CD4-positive, CD25-positive, alpha-beta regulatory T cell (primary cell): ENCODE measurements at places on chromosomes 4 and X. TPM values are rescaled to one million over a fixed set of nuclear protein-coding genes. Genes with fewer than 3 reads are reported as not detected.
A peak's percentile ranks its signal among the peaks of the same experiment; 100 is the strongest.

DNA sequence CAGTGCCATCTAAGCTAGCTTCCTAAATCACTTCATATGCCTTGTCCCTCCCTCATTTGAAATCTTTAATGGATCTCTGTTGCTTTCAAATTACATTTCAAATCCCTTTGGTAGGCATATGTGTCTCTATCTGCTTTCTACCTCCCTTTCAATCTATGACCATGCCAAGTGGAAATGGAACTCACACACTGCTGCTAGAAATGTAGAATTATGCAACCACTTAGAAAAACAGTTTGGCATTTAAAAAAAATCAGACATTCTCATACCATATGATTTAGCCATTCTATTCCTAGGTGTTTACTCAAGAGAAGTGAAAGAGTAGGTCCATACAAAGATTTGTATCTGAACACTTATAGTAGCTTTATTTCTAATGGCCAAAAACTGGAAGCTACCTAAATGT, 413.5 kb upstream of the INTU start:
- no peaks in the 10 kb centered on the region for H3K4me1 ChIP-seq
- no peaks in the 10 kb centered on the region for H3K36me3 ChIP-seq
- no peak overlapping the region for H3K27ac ChIP-seq
- H3K27me3 ChIP-seq = no peaks in the 10 kb centered on the region

Gene CXCL11
- total RNA-seq = not detected

- H3K4me3 ChIP-seq = no peak overlapping the region
- DNase-seq = no peak
- H3K36me3 ChIP-seq = no peaks in the 10 kb centered on the region
- no peaks in the 10 kb centered on the region for H3K27me3 ChIP-seq
Measured at GRCh38 chr4:128528793-128529553, 241.4 kb upstream of the PGRMC2 start.

Gene GAGE12D
- total RNA-seq = not detected

- DNase-seq = no peak
- no peak overlapping the region for H3K27ac ChIP-seq
- H3K27me3 ChIP-seq = no peaks in the 10 kb centered on the region
- H3K36me3 ChIP-seq = no peaks in the 10 kb centered on the region
Measured at GRCh38 chrX:26651755-26652154, 435.8 kb downstream of the MAGEB5 start.

- H3K4me3 ChIP-seq = no peak overlapping the region
- H3K4me1 ChIP-seq = no peaks in the 10 kb centered on the region
- no peaks in the 10 kb centered on the region for H3K27me3 ChIP-seq
- DNase-seq = no peak
- H3K27ac ChIP-seq = no peak overlapping the region
Measured at GRCh38 chr4:174135936-174136406, 147.5 kb downstream of the FBXO8 start.

DNA sequence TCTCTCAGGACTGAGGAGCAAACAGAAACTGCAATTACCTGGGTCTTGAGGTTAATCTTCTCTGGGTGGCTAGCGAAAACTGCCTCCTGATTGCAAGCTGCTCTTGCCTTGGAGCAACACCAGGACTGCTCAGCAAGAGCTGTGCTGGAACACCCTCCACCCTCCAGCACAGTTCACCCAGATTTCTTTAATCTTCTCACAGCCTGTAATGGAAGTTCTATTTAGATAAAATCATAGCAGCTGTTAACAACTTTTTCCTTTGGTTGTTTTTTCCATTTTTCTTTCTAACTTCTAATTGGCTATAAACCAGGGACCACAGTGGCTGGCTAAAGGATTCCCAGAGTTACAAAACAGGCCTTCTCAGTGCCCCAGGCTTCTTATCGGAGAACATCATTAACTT, 36.3 kb downstream of the OPHN1 start:
- no peak overlapping the region for H3K4me3 ChIP-seq
- H3K36me3 ChIP-seq = no peaks in the 10 kb centered on the region
- no peaks in the 10 kb centered on the region for H3K27me3 ChIP-seq
- DNase-seq = no peak
- H3K27ac ChIP-seq = no peak overlapping the region
- H3K4me1 ChIP-seq = no peaks in the 10 kb centered on the region

Gene CFAP299
- not detected for total RNA-seq

Gene TKTL1
- total RNA-seq = 8.1 TPM

DNA sequence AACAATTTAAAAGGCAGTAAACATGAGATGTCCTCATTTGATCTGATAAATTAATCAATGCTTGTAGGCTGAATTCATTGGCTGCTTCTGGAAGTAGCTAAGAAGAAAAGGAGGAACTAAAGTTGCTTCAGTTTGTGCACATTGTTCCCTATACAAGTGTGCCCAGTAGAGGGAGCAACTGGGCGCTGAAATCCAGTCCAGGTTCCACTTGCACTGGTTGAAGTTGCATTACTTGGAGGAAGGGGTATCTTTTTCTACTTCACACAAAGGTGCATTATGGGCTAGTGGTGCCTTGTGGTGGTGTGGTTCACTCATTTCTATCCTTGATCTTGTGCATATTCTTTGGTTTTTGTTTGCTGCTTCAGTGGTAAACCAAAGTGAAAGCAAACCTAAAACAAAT, 67.9 kb upstream of the SOX3 start:
- peak; percentile 30 for DNase-seq
- no peak overlapping the region for H3K4me3 ChIP-seq
- H3K27me3 ChIP-seq = no peaks in the 10 kb centered on the region

DNA sequence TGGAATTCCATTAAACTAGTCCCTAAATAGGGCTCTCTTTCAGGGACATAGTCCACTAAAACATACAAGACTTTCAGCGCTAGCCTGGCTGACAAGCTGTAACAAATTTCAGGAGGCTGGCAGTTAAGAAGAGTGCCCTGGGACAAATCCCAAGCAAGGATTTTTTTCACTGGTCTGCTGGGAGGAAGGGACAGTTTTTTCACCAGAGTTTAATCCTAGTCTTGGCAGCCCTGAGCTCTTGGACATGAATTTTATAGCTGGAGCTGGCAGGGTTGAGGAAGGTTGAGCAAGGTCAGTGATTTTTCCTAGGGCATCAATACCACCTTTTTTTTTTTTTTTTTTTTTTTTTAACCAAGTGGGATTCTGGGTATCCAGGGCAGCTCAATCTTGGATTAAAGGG, 184.4 kb downstream of the SH2D1A start:
- no peak for DNase-seq
- H3K4me1 ChIP-seq = no peaks in the 10 kb centered on the region
- H3K4me3 ChIP-seq = no peak overlapping the region

Gene TXK
- 58.0 TPM for total RNA-seq

Gene NDNF
- not detected for total RNA-seq

- H3K27me3 ChIP-seq = no peaks in the 10 kb centered on the region
- H3K4me1 ChIP-seq = no peaks in the 10 kb centered on the region
- no peak overlapping the region for H3K4me3 ChIP-seq
- DNase-seq = no peak
- H3K36me3 ChIP-seq = no peaks in the 10 kb centered on the region
Measured at GRCh38 chr4:123990310-123990870, 593.8 kb downstream of the SPRY1 start.

DNA sequence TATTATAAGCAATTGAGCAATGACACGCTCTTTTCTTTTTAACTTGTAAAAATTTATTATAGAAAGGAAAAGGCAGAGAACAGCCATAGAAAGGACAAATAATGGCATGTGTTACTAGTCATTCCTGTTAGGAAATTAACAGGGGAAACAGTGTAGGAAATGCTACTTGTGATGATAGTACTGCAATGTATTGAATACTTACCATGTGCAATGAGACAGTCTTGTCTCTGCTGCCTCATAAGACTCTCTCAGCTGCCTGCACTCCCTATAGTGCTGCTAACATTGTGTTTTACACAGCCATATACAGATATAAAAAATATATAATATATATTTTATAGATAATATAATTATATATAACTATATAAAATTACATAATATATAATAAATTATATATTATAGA, 62.3 kb upstream of the SHOX start:
- H3K36me3 ChIP-seq = no peaks in the 10 kb centered on the region
- no peak for DNase-seq
- no peaks in the 10 kb centered on the region for H3K4me1 ChIP-seq
- H3K27ac ChIP-seq = no peak overlapping the region
- no peak overlapping the region for H3K4me3 ChIP-seq

GRCh38 chrX:53263597-53264094, 17.7 kb downstream of the IQSEC2 start:
- no peaks in the 10 kb centered on the region for H3K36me3 ChIP-seq
- no peaks in the 10 kb centered on the region for H3K27me3 ChIP-seq
- no peak for DNase-seq
- no peaks in the 10 kb centered on the region for H3K4me1 ChIP-seq
- H3K27ac ChIP-seq = no peak overlapping the region
- H3K4me3 ChIP-seq = no peak overlapping the region

Gene CTAG1A
- not detected for total RNA-seq

DNA sequence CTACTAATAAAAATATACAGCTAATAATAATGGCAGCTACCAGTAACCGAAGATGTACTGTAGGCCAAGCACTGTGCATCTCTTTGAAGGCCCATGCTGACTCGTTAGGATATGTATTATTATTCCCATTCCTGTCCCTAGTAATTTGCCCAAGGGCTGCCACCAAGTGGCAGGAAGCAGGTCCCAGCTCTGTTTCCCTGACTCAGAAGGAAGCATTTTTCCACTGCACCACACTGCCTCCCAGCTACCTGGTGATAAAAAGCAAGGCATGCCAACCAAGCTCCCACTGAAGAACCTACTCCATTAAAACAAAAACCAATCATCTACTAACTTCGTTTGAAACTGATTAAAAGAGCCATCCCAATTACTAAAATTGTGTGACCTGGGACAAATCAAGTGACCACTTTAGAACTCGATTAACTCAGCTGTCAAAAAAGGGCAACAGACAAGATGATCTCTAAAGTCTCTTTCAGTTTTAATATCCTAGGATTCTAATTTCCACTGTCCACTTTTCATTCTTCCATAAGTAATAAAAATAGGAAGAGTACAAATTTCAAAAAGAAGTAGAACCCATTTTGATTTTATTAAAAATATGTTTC, 24.3 kb upstream of the PGM2 start:
- H3K36me3 ChIP-seq = no peaks in the 10 kb centered on the region
- no peak for DNase-seq
- H3K4me1 ChIP-seq = no peaks in the 10 kb centered on the region
- H3K4me3 ChIP-seq = no peak overlapping the region
